ENCODE measurements at places on chromosomes 3 and 15. TPM values are rescaled to one million over a fixed set of nuclear protein-coding genes. Genes with fewer than 3 reads are reported as not detected.

- DNase-seq = peak; percentile 51
Measured at GRCh38 chr3:177370246-177370822, 173.1 kb upstream of the TBL1XR1 start.

DNA sequence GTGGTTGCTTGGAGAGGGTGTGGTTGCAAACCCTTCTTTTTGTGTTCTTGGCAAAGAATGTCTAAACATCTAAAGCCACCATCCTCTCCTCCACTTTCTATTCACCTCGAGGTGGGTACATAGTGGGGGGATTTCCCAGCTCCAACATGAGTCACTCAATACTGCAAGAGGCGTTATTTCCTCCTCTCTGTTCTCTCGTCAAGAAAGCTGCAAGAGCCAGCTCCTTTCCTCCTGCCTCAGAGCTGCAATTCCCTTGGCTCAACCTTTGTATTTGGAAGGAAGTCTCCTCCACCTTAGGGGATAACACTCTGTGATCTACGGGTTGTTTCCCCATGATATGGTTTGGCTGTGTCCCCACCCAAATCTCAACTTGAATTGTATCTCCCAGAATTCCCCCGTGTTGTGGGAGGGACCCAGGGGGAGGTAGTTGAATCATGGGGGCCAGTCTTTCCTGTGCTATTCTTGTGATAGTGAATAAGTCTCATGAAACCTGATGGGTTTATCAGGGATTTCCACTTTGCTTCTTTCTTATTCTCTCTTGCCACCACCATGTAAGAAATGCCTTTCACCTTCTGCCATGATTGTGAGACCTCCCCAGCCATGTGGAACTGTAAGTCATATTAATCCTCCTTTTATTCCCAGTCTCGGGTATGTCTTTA, 138.4 kb downstream of the PLCL2 start:
- DNase-seq = no peak

- DNase-seq = no peak
Measured at GRCh38 chr15:48002767-48003166, 118.0 kb upstream of the SLC24A5 start.

GRCh38 chr3:187944390-187945179, 199.3 kb upstream of the BCL6 start:
- DNase-seq = no peak

GRCh38 chr3:4831580-4831950, 147.7 kb upstream of the BHLHE40 start:
- DNase-seq = no peak

DNA sequence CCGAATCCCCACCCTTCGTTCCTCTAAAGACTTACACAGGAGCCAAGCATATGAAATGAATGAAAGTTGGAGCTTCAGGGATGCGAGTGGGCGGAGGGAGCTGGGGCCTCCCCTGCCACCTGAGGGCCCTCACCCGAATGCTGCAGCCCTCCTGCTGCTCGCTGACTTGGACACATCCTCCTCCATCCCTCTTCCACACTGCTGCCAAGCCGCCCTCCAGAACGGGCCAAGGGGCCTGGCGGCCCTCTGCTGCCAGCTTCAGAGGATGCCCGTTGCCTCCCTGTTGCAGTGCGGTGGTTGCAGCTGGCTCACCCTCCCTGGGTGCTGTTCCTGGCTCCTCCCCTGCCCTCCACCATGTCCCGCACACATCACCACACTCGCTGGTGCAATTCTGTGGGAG, 71.2 kb downstream of the GABRG3 start:
- DNase-seq = no peak

DNA sequence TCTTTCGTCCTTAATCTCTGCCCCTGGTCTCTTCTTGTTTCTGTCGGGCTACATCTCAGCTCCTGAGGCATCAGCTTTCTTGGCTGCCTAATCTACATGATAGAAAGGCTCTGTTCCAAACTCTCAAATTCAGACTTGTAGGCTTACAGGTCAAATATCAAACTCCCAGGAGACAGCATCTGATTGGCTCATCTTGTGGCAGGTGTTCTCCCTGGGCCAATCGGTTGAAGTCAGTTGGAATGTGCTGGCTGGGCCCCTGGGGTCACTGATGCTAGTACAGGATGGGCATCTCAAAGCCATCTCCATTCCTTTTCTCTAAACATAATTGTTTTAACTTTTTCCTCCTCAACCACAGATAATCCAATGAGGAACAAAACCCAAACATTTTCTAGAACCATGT, 198.7 kb downstream of the CNTN3 start:
- DNase-seq = no peak

DNA sequence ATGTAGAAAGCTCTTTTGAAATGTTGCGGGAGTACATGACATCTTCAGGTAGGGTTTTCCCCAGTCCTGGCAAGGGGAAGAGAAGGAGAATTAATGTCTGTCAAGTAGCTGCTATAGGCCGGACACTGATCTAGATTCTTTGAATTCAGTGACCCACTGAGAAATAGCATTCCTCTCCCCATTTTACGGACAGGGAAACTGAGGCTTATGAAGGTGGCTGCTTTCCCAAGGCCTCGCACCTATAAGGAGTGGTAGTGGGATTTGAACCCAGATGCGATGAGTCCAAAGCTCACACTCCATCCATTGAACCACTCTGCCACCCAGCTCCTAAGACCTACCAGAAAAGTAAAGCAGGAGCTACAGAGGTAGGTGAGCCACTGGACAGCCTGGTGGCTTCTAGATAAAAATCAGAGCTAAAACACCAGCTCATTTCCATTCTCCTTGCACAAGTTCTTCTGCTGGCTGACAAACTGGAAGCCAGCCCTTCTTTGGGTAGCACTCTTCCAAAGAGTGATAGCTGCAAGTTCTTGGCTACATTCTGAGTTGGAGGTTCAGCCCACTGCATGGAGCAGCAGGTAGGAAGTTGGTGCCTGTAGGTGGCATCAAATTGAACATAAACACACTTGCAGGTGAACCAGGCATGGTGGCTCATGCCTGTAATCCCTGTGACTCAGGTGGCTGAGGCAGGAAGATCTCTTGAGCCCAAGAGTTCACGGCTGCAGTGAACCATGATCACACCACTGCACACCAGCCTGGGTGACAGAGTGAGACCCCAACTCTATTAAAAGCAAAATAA, 22.0 kb downstream of the ZNF710 start:
- no peak for DNase-seq

Gene LTF
- polyA plus RNA-seq = 1.3 TPM

Gene SLC2A2
- polyA plus RNA-seq = 0.52 TPM

Gene KBTBD13
- 2.3 TPM for polyA plus RNA-seq

Gene SLC9C1
- polyA plus RNA-seq = 0.66 TPM

Gene NAALADL2
- polyA plus RNA-seq = 7.6 TPM

All from muscle of back (tissue), 13 donors.